H1 (cell line): ENCODE measurements at places on chromosomes 1 and 21.

DNA sequence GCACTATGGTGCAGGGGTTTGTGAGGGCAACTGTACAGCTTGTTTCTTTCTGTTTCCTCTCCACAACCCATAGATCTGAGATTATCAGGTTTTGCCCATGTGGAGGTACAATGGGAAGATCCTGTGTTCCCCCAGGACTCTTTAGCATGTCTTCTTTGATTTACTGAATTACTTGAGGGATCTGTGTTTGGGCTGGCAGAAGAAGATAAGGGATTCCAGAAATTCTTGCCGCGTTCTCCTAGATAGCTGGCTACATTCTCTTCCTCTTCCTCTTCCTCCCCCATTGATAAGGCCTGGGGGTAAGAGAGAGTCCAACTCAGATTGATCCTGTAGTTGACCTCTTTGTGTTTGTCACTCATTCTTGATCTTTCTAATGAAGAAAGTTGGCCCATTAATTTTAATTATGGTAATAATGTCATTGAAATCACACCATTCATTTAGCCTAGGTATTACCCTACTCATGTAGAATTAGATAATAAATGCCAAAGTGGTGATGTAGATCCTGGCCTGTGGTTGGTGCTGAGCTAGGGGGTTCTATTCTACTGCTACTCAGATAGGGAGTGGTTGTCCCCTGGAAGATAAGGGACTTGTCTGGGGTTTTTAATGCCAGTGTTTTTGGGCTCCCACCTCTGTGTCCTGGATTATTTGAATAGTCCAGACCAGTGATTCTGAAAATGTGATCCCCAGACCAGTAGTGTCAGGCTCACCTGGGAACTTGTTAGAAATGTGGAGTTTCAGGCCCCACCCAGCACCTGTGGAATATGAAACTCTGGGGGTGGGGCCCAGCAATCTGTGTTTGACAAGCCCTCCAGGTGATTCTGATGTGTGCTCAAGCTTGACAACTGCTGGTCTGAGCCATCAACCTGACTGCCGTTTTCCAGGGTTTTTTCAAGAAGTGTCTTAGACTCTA, 122.2 kb downstream of the NOS1AP start:
- H3K4me1 ChIP-seq, result no peaks in the 10 kb centered on the region
- H3K27ac ChIP-seq, result no peak overlapping the region
- no peaks in the 10 kb centered on the region for H3K36me3 ChIP-seq
- no peaks in the 10 kb centered on the region for H3K27me3 ChIP-seq
- DNase-seq, result no peak

- H3K4me3 ChIP-seq, result no peak overlapping the region
- DNase-seq, result no peak
- H3K27ac ChIP-seq, result no peak overlapping the region
- no peaks in the 10 kb centered on the region for H3K4me1 ChIP-seq
- no peaks in the 10 kb centered on the region for H3K27me3 ChIP-seq
Measured at GRCh38 chr1:151953409-151954094, 40.1 kb downstream of the S100A10 start.

DNA sequence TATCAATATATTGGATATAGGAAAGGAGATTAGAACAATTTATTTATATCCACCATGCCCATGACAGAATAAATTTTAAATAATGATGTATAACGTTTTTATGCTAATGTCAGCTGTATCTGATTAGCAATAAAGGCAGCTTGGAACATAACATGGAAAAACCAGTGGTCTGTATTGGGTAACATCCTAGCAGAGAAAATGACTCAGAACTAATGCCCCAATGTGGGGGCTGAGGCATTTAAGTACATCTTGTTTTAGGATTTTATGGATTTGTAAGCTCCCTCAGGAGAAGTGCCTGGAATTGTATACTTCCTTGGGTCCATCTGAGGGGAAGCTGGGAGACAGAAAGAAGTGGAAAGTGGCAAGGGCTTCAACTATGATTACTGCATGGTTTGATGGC, 82.3 kb downstream of the HMCN1 start:
- H3K36me3 ChIP-seq, result no peaks in the 10 kb centered on the region
- no peaks in the 10 kb centered on the region for H3K27me3 ChIP-seq
- no peak for DNase-seq
- H3K27ac ChIP-seq, result no peak overlapping the region
- H3K4me3 ChIP-seq, result no peak overlapping the region

DNA sequence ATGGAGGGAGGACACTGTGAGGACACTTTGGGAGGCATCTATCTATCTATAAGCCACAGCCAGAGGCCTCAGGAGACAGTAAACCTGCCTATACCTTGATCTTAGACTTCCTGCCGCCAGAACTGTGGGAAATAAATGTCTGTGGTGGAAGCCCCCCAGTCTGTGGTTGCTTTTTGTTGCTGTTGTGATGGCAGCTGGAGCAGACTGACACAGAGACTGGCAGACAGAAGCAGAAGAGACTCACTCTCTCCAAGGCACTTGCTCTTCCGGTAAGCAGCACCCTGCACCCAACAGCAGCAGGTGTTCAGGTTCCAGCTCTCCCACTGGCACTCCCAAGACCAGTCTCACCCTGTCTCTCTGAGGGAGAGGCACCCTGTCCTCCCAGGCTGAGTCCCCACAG, 297.6 kb downstream of the TTLL7 start:
- DNase-seq, result no peak
- no peaks in the 10 kb centered on the region for H3K4me1 ChIP-seq
- H3K4me3 ChIP-seq, result no peak overlapping the region
- H3K27me3 ChIP-seq, result no peaks in the 10 kb centered on the region
- H3K27ac ChIP-seq, result no peak overlapping the region
- H3K36me3 ChIP-seq, result no peaks in the 10 kb centered on the region

DNA sequence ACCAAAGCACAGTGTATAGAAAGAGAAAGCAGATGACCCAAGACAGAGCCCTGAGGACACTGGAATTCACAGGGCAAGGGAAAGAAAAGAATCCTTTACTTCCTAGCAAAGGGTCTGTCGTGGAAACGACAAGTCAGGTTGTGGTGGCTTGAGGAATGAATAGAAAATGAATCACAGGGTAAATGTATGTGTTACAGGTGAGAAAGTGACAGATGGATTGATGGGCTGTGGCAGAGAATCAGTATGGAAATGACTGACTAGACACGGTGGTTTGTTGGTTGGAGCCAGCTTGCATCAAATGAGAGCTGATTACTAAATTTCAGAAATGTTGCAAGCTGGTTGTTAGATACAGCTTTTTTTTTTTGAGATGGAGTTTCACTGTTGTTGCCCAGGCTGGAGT, 46.9 kb downstream of the PTP4A2 start:
- H3K27me3 ChIP-seq, result no peaks in the 10 kb centered on the region
- no peak overlapping the region for H3K4me3 ChIP-seq
- no peaks in the 10 kb centered on the region for H3K4me1 ChIP-seq
- no peak for DNase-seq
- no peaks in the 10 kb centered on the region for H3K36me3 ChIP-seq
- H3K27ac ChIP-seq, result no peak overlapping the region

GRCh38 chr21:38440746-38441145, 57.5 kb downstream of the ERG start:
- DNase-seq, result no peak
- no peaks in the 10 kb centered on the region for H3K4me1 ChIP-seq
- no peak overlapping the region for H3K27ac ChIP-seq
- H3K36me3 ChIP-seq, result no peaks in the 10 kb centered on the region

DNA sequence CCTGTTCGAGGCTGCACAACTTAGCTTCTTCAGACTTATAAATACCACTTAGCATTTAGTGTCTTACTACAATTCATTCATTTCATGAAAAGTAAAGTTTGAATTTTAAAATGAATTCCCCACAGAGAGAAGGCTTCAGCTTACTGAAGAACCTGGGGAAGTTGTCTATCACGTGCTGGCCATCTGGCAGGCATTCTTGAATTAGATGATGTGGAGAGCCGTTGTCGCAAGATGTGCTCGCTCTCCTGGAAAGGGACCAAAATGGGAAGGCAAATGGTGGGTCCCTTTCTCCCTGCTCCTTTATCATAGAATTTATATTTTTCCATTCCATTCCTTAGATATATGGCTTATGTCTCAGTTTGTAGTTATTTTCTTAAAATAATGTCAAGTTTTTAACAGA, 90.5 kb downstream of the CD247 start:
- peaks cover 59% of the 10 kb centered on the region for H3K4me1 ChIP-seq
- no peak overlapping the region for H3K4me3 ChIP-seq
- no peaks in the 10 kb centered on the region for H3K27me3 ChIP-seq
- H3K27ac ChIP-seq, result no peak overlapping the region
- 0 out of 2 replicates have a peak, but pooled peaks cover 2% of the 10 kb centered on the region for H3K36me3 ChIP-seq

GRCh38 chr1:113904293-113904673, 316 bp downstream of the AP4B1 start:
- peak overlapping the region; percentile 99 for H3K4me3 ChIP-seq
- no peaks in the 10 kb centered on the region; the same call in 1 of the 2 replicates for H3K4me1 ChIP-seq
- H3K27ac ChIP-seq, result peak overlapping the region; percentile 40; the same call in 1 of the 2 replicates
- no peaks in the 10 kb centered on the region; the same call in 1 of the 2 replicates for H3K36me3 ChIP-seq

DNA sequence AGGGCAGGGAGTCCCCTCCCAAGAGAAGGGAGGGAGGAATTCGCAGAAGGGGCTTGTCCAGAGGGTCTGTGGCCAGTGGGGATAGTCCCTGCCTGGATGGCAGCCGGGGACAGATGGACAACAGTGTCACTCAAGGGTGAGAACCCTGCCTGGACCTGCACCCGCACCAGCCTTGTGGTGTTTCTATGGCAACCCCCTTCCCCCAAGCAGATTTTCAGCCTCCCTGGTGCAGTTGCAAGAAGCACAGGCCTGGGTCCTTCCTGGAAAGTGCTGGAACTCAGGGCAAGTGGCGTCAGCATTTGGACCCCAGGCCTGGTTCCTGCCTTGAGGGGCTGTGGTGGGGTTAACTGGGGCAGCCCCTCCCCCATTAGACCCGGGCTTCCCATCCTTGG, 83.8 kb upstream of the ACTL8 start:
- no peaks in the 10 kb centered on the region for H3K36me3 ChIP-seq
- H3K27ac ChIP-seq, result no peak overlapping the region
- DNase-seq, result no peak
- no peaks in the 10 kb centered on the region for H3K27me3 ChIP-seq
- H3K4me3 ChIP-seq, result no peak overlapping the region
- no peaks in the 10 kb centered on the region for H3K4me1 ChIP-seq

GRCh38 chr1:51445351-51446090, 73.5 kb downstream of the EPS15 start:
- H3K27ac ChIP-seq, result no peak overlapping the region
- H3K4me3 ChIP-seq, result no peak overlapping the region
- no peaks in the 10 kb centered on the region for H3K4me1 ChIP-seq

DNA sequence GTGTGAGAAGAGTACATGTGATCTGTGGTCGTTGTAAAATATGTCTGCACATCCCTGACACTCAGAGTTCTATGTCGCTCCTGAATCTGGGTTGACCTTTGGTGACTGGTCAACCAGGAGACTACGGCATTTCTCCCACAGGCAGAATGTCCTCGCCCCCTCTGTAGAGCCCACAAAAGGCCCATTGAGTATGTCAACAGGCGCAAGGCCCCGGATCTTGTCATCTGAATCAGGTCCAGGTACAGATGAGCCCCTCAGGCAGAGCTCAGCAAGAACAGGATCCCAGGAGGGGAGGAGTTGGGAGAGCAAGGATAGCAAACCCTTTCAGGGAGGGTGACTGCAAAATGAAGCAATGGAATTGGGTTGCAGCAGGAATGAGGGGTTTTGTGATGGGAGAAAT, 126.5 kb downstream of the MATN1 start:
- no peaks in the 10 kb centered on the region for H3K36me3 ChIP-seq
- H3K4me3 ChIP-seq, result no peak overlapping the region
- DNase-seq, result no peak
- H3K27ac ChIP-seq, result no peak overlapping the region
- H3K4me1 ChIP-seq, result no peaks in the 10 kb centered on the region

- H3K36me3 ChIP-seq, result no peaks in the 10 kb centered on the region
- H3K27me3 ChIP-seq, result no peaks in the 10 kb centered on the region
- no peak for DNase-seq
Measured at GRCh38 chr1:201454608-201455007, 14.4 kb downstream of the PHLDA3 start.

DNA sequence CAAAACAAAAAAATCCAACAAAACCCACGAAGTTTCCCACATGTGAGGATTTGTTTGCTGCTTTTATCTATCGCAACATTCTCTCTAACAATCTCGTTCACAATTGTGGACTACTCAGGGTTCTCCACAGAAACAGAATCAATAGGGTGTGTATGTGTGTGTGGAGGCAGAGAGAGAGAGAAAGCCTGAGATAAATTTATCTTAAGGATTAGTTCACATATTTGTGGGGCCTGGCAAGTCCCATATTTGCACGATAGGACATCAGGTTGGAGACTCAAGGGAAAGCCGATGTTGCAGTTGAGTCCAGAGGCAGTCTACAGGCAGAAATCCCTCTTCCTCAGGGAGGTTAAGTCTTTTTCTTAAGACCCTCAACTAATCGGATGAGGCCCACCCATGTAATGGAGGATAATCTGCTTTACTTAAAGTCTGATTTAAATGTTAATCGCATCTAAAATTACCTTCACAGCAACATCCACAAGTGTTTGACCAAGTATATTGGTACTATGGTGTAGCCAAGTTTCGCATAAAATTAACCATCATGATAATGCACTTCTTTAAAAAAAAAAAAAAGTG, 31.7 kb downstream of the ADAMTS1 start:
- H3K27me3 ChIP-seq, result no peaks in the 10 kb centered on the region
- H3K36me3 ChIP-seq, result no peaks in the 10 kb centered on the region
- no peaks in the 10 kb centered on the region for H3K4me1 ChIP-seq
- no peak overlapping the region for H3K4me3 ChIP-seq
- no peak overlapping the region for H3K27ac ChIP-seq

DNA sequence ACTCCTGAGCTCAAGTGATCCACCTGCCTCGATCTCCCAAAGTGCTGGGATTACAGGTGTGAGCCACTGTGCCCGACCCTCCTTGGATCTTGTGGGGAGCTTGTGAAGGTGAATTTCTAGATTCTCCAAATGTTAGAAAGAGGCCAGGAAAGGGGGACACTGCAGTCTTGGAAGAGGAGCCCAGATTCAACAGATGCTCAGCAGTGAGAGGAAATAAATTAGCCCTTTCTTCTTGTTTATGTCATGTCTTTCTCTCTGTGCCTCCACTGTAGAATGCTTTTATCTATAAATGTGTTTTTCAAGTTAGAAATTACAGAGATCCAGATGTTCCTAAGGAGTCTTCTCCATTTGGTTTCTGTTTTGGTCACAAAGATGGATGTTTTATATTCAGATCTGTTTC, 346.6 kb upstream of the KAZN start:
- no peaks in the 10 kb centered on the region for H3K27me3 ChIP-seq
- no peaks in the 10 kb centered on the region for H3K4me1 ChIP-seq
- no peak for DNase-seq
- H3K4me3 ChIP-seq, result no peak overlapping the region
- no peak overlapping the region for H3K27ac ChIP-seq
- no peaks in the 10 kb centered on the region for H3K36me3 ChIP-seq

DNA sequence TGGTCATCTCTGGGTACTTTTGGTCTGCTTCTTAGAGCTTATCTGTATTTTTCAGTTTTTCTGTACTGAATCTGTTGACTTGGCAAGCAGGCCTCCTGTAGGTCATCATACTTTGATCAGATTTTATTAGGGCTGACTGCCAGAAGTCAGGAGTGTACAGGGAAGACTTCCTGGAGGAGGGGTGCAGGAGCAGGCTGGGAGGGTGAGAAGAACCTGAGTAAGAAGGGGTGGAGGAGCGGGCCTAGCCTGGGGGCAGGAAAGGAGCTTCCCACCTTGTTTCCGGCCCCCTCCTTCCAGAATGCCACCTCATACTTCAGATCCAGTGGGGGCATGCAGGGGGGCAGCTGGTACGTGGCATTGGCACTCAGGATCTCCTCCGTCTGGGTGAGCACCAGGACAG, 18.3 kb upstream of the IL22RA1 start:
- DNase-seq, result no peak
- no peaks in the 10 kb centered on the region for H3K27me3 ChIP-seq
- H3K27ac ChIP-seq, result no peak overlapping the region
- H3K36me3 ChIP-seq, result peaks cover 2% of the 10 kb centered on the region; the same call in 1 of the 2 replicates

- H3K27ac ChIP-seq, result no peak overlapping the region
- no peak for DNase-seq
- no peaks in the 10 kb centered on the region for H3K4me1 ChIP-seq
- H3K4me3 ChIP-seq, result no peak overlapping the region
- no peaks in the 10 kb centered on the region for H3K36me3 ChIP-seq
- no peaks in the 10 kb centered on the region for H3K27me3 ChIP-seq
Measured at GRCh38 chr1:82366689-82367088, 566.0 kb downstream of the ADGRL2 start.
